Camera-type eye (tissue), 1 donor: ENCODE measurements at places on chromosomes 7 and 10. TPM values are rescaled to one million over a fixed set of nuclear protein-coding genes. Genes with fewer than 3 reads are reported as not detected.

Gene SPRN
- total RNA-seq = 3.8 TPM

Gene SYNPO2L
- 2.5 TPM for total RNA-seq

Gene MRC1
- 9.5 TPM for total RNA-seq

Gene LRRC61
- total RNA-seq = 26.6 TPM

Gene CYP3A7
- total RNA-seq = not detected

Gene UCMA
- not detected for total RNA-seq

Gene C7orf33
- 3.6 TPM for total RNA-seq

Gene ZNF467
- 4.6 TPM for total RNA-seq

Gene DOCK4
- total RNA-seq = 85.9 TPM

Gene NACAD
- total RNA-seq = 8.9 TPM
